Lung (tissue), 17 donors: ENCODE measurements at places on chromosomes 4 and X.
A peak's percentile ranks its signal among the peaks of the same experiment; 100 is the strongest.

DNA sequence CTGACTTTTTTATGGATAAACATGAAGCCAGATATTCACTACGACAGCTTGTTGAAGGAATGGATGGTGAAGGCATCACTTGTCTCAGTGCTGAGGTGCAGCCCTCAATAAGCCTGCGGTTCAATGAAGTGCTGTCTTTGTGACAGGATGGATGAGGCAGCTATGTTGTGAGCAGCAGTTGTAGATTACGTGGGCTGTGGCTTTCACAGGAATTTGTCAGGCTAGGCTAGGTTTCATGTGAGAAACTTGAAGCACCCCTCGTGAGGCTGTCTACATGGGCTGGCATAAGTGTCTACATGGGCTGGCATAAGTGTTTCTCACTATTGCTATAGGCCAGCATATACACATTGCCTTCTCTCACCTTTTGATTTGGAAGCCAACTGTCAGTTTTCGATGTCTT lies 1050.0 kb downstream of the ADGRL3 start:
- H3K27ac ChIP-seq: no peak overlapping the region
- DNase-seq: no peak
- H3K4me1 ChIP-seq: no peaks in the 10 kb centered on the region
- H3K4me3 ChIP-seq: no peak overlapping the region
- no peaks in the 10 kb centered on the region for H3K36me3 ChIP-seq
- H3K27me3 ChIP-seq: no peaks in the 10 kb centered on the region

- no peaks in the 10 kb centered on the region for H3K36me3 ChIP-seq
- no peaks in the 10 kb centered on the region for H3K27me3 ChIP-seq
- H3K4me1 ChIP-seq: no peaks in the 10 kb centered on the region
- DNase-seq: no peak
- H3K4me3 ChIP-seq: no peak overlapping the region
These were observed 131.7 kb upstream of the VCX3A start for GRCh38 chrX:6666624-6667023.

DNA sequence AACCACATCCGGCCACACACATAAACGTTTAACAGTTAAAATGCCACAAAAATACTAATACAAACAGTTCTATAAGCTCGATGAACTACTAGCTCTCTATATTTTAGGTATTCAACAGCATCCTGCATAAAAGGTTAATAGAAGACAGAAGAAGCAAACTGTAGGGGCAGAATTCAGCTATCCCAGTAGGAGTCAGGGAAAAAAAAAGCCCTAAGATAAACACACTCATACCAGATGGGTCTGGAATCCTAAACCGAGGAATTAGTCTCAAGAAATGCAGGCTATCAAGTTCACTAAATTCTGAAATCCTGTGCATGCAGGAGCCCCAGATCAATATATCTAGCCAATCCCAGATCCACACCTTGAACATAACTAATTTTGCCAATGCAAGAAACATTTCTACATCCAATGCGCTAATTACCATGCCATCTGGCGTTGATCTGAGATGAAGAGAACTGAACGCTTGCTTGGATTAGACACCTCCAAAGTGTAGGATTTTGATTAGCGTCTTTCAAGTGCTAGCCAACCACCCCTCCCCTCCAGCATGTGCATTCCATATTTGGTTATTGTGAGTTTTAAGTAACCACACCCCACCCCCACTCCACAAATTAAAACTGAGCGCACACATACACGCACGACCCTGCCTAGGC lies 512.2 kb upstream of the INTU start:
- no peak for DNase-seq
- no peaks in the 10 kb centered on the region for H3K36me3 ChIP-seq
- H3K27me3 ChIP-seq: no peaks in the 10 kb centered on the region

GRCh38 chr4:35966566-35966965 lies 277.7 kb downstream of the ARAP2 start:
- no peaks in the 10 kb centered on the region for H3K4me1 ChIP-seq
- H3K36me3 ChIP-seq: no peaks in the 10 kb centered on the region
- no peak overlapping the region for H3K27ac ChIP-seq
- no peak overlapping the region for H3K4me3 ChIP-seq
- no peak for DNase-seq

GRCh38 chr4:3410401-3411135 lies 31.2 kb upstream of the HGFAC start:
- H3K4me1 ChIP-seq: no peaks in the 10 kb centered on the region
- no peak overlapping the region for H3K4me3 ChIP-seq
- peaks cover 7% of the 10 kb centered on the region for H3K36me3 ChIP-seq
- H3K27me3 ChIP-seq: no peaks in the 10 kb centered on the region
- no peak for DNase-seq

GRCh38 chr4:187663076-187663475 lies 332.5 kb upstream of the ZFP42 start:
- no peak overlapping the region for H3K27ac ChIP-seq
- H3K4me1 ChIP-seq: no peaks in the 10 kb centered on the region
- no peak for DNase-seq
- no peak overlapping the region for H3K4me3 ChIP-seq
- no peaks in the 10 kb centered on the region for H3K36me3 ChIP-seq
- H3K27me3 ChIP-seq: peaks cover 25% of the 10 kb centered on the region

- H3K27ac ChIP-seq: no peak overlapping the region
- peak; percentile 16 for DNase-seq
- H3K36me3 ChIP-seq: no peaks in the 10 kb centered on the region
- no peaks in the 10 kb centered on the region for H3K27me3 ChIP-seq
- H3K4me1 ChIP-seq: peaks cover 18% of the 10 kb centered on the region
These were observed 2.0 kb downstream of the DHX15 start for GRCh38 chr4:24582235-24582832.

- no peaks in the 10 kb centered on the region for H3K36me3 ChIP-seq
- no peak for DNase-seq
- peaks cover 32% of the 10 kb centered on the region for H3K27me3 ChIP-seq
- no peak overlapping the region for H3K27ac ChIP-seq
- H3K4me1 ChIP-seq: peaks cover 11% of the 10 kb centered on the region
These were observed 85.6 kb upstream of the EGFL6 start for GRCh38 chrX:13483773-13484172.

GRCh38 chr4:113007151-113007550 lies 42.3 kb upstream of the ANK2 start:
- H3K27me3 ChIP-seq: no peaks in the 10 kb centered on the region
- no peak for DNase-seq
- H3K4me3 ChIP-seq: no peak overlapping the region
- H3K36me3 ChIP-seq: no peaks in the 10 kb centered on the region
- H3K4me1 ChIP-seq: no peaks in the 10 kb centered on the region
